ENCODE measurements at places on chromosomes 2 and 18. TPM values are rescaled to one million over a fixed set of nuclear protein-coding genes. Genes with fewer than 3 reads are reported as not detected.

Gene IL1RL1
- 0.40 TPM for total RNA-seq

Gene HOXD3
- 6.5 TPM for total RNA-seq

DNA sequence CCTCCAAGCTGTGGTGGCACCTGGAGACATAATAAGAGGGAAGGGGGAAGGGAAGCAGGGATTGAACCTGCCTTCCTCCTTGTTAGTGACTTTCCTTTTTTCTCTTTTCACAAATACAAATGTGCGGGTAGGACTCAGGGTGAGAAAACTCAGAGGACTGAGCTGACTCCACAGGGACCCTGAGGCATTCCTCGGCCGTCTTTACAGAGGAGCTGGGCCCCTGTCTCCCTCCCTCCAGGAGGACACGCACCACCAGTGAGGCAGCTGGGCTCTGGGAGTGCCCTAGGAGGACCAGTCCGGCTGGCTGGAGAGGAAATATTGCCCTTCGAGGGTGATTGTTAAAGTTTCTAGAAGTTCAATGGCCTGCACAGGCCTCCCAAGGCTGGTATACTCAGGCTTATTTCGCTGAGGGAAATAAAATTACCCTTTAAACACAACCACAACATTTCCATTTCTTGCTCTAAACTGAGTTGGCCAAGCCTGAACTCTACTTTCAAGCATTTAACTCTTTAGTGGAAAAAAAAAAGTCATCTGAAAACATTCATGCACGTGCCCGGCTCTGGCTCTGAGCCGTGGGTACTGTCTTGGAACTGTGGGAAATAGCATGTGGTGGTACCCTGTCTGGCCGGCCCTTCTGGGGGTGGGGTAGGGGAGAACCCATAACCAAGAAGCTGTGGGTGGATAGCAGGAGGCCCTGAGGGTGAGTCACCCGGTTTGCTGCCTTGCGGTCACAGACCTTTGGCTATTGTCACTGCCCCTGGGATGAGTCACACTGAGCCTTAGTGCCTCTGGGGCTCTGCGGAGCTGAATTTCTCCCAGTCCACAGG is 116.0 kb downstream of the COPS8 start:
- no peak for DNase-seq

Gene CAVIN2
- 252 TPM for total RNA-seq

Gene ZNF396
- 0.60 TPM for total RNA-seq

DNA sequence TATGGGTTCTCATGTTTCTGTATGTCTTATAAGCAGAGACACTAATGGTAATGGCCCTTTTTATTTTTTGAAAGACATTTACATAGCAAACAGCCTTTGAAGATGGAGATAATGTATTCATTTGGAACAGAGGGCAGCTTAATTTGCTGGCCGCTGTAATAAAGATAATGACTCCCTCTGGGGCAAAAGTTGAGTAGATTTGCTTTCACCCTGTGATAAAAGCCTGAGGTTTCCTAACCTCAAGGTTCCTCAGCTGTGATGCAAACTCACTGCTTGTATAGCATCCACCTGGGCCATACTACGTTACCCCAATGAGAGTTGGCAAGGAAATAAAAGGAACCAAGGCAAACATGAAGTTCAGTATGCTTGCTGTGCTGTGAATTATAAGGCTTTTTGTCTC is 54.8 kb downstream of the TEX51 start:
- DNase-seq = no peak
